T-cell (primary cell): ENCODE measurements at places on chromosomes 11 and 22. TPM values are rescaled to one million over a fixed set of nuclear protein-coding genes. Genes with fewer than 3 reads are reported as not detected.

CAT gene
- total RNA-seq, result 37.6 TPM

MMP13 gene
- not detected for total RNA-seq

BIK gene
- 3.2 TPM for total RNA-seq

DNA sequence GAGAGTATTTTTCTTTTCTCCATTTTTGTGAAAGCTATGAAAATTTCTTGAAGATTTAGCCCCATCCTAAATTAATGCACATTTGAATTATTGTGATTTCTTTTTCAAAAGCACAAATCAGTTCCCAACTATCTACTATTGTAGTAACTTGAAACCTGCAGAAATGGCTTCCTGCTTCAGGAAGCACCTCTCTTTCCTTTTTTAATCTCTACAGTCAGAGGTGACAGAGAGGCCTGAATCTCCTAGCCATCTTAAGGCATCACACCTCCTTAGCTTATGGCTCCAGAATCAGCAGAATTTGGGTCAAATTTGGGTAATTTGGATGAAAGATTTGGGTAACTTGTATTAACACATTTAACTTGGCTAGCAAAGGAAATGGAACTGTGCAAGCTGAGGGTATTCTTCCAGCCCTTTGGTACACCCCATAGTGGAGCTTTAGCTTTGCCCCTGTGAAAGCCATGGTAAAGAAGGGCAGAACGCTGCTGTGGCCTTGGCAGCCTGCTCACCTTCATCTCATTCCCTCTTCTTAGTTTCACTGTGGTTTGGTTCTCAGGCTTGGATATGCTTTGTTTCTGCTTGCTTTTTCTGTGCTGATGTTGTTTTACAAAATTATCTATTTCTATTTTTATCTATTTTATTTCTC is 16.2 kb downstream of the TBCEL start:
- no peak overlapping the region for H3K27ac ChIP-seq
- H3K4me1 ChIP-seq, result no peaks in the 10 kb centered on the region

DNA sequence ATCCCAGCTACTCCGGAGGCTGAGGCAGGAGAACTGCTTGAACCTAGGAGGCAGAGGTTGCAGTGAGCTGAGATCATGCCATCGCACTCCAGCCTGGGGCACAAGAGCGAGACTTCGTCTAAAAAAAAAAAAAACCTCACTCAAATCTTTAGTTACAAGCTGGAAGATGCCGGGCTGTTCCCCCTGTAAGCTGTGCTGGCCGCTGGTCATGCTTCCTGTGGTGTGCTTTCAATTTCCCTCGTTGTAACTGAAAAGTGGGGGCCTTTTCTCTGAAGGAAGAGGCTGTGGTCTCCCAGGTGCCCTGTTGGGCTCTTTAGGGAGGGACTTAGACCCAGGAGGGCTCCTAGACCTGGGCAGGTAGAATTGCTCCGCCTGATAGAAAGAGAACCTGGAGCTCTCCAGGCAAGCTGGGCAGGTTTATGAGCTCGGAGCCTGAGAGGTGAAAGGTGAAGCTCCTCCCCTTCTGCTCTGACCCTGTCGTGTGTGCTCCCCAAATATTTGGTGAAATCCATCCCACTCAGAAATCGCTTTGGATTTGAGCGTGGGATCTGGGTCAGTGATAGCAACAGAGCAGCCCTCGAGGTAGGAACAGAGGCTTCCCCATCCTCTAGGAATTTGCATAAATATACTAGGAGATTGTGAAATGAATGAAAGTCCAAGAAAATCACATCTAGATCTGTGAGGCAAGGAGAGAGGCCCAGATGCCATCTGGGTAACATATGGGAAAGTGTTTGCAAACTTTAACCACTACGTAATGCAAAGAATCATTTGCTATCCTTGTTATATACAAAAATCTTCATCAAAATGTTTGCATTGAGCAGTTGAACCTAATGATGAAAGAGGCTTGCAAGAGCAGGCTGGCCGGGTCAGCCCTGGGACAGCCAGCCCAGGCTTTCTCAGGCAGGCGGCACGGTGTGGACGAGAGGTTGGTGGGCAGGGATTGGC is 154.3 kb downstream of the FBXO7 start:
- no peaks in the 10 kb centered on the region for H3K36me3 ChIP-seq
- peaks cover 4% of the 10 kb centered on the region for H3K4me1 ChIP-seq
- no peak for DNase-seq

DNA sequence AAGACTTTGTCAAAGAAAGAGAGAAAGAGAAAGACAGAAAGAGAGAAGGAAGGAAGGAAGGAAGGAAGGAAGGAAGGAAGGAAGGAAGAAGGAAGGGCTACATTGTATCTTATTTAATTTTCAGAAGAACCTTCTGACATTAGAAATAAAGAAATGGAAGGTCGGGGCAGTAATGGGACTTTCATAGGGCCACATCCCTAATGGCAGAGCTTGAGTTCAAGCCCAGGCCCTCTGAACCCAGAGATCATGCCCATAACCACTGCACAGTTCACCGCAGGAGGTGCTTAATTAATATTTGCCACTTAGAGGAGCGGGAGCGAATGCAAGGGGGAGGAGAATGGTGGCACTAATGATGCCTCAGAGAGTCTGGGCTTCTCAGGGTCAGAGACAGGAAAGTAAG is 233.3 kb downstream of the MN1 start:
- DNase-seq, result no peak
- H3K27me3 ChIP-seq, result peaks cover 23% of the 10 kb centered on the region
- H3K36me3 ChIP-seq, result no peaks in the 10 kb centered on the region
